ENCODE measurements at places on chromosomes 7 and 10.

DNA sequence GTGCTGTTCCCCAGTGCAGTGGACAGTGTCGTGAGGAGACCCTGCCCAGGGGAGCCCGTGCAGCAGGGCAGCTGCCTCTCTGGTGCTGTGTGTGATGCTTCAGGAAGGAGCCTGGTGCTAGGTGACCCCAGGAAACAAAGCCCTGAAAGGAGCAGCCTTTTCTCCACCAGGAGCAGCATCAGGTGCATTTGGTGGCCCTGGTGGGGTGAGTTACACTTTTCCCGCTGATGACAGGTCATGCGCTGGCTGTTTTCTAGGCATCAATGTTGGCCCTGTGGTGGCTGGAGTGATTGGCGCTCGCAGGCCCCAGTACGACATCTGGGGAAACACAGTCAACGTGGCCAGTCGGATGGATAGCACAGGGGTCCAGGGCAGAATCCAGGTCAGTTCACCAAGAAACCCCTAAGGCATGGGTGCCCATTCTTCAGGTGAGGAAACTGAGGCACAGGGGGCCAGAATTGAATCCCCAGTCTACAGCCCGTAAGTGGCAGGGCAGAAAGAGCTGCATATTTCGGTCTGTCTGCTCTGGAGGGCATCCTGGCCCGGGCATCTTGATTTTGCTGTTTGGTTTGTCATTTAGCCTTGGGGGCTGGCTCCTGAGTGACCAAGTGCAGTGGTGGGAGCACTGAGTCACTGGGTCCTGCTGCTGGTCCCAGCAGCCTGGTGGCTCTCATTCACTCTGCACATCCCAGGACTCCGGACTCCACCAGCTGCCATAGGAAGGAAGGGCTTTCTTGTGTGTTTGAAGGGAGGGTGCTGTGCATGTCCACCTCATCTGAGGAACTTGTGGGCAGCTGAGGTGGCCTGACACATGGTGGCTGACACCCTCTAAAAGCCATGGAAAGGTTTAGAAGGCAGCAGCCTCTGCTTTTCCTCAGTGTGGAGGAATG lies 136.3 kb downstream of the ADCY1 start:
- no peak for DNase-seq

GRCh38 chr10:20877986-20878983 lies 18.8 kb downstream of the NEBL start:
- no peak for DNase-seq

- DNase-seq, result no peak
Measured at GRCh38 chr7:134767520-134768168, 11.8 kb upstream of the CALD1 start.

GRCh38 chr7:34019301-34019790 lies 114.0 kb downstream of the BMPER start:
- no peak for DNase-seq

DNA sequence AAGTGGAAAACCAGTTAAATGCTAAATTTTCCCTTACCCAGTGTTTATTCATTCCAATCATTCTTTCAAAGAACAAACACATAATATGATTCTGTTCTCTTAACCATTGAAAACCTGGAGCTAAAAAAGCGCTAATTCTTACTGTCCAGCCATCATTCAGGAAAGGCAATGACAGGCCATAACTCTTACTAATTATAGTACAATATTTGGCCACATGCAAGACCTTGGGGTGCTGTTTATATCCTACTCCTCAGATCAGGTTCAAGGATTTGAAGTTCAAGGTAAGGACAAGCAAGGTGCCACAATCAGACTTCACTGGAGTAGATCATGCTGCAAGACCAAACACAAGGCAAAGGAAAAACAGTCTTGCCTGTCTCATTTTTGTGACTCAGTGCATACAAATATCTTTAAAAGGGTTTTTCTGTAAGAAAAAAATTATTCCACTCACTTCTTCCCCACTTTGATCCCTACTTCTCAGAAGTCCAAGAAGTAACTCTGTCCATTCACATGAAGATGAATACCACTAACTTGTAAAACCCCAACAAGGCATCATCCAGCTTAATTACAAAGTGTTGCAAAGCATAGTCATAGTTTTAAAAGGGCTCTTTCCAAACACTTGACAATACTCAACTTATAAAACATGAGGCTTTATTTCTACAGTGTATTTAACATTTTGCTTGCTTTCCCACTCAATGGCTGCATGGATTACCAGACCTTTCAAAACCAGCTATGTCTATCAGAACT lies 153.0 kb downstream of the DOCK4 start:
- no peak for DNase-seq

GRCh38 chr10:112954974-112955581 lies 5.0 kb downstream of the TCF7L2 start:
- no peak for DNase-seq

GRCh38 chr10:66822801-66823200 lies 103.0 kb upstream of the LRRTM3 start:
- DNase-seq, result no peak

DNA sequence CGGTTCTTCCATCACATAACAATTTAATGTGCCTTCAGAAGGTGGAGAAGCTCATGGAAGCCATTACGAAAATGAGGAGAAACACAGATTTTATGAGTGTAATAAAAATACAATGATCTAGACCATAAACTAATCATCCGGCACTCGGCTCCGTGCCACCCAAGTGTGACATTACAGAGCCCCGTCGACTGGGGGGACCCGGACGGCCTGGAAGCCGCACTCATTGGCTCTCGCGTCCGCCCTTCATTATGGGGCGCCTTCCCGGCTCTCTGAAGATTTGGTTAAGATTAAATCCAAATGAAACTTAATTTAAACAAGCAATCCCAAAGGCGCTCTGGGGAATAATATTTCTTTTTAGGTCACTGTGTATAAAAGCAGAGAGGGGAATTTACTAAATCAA lies 242.6 kb downstream of the DNAJB6 start:
- DNase-seq, result no peak

DNA sequence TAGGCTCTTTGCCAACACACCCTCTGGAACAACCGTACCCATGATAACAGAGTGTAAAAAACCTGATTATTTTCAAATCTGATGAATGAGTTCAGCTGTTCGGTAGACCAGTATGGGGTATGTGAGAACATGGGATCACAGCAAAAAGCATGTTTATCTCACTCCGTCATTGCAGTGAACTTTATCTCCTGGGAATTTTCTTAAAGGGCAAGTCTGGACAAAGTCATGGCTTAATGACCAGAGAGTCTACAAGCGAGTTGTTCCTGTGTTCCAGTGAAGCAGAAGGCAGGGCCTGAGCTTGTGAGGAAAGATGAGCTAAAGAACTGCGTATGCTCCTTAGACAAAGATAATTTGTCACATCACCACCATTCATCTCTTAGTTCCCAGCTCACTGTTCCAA lies 219.7 kb downstream of the TRIL start:
- no peak for DNase-seq

DNA sequence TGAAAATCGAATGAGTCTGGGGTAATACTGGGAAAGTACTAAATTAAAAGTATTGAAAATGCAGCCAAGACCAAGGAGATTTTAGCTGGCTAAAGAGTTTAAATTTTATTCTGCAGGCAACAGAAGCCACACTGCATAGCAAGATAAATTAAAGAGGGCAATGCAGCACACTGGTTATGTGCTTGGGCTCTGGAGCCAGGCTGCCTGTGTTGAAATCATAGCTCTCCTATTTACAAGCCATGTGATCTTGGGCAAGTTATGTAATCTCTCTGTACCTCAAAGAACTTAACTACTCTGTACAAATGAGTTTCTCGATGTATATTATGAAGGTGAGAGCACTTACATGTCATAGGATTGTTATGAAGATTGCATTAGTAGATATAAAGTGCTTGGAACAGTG lies 9.9 kb downstream of the SLC25A13 start:
- no peak for DNase-seq

GRCh38 chr10:33643042-33643441 lies 308.6 kb upstream of the NRP1 start:
- DNase-seq, result no peak

DNA sequence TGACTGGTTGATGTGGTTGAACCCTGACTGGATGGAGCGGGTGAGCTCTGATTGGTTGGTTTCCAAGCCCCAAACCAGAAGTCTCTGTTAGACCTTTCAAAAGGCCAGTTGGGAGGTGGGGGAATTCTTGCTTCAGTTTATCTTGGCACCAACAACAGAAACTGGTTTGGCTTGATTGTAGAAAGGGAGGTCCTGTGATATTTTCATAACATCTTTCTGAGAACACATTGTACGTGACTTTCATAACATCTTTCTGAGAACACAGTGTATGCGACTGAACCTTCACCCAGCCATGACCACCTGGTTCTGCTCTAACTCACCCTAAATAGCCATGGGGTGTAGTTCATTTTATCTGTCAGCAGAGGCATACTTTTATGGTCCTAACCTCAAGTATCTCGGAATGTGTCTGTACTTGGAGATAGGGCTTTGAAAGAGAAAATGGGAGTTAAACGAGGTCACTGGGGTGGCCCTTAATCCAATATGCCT lies 88.3 kb downstream of the GALNT17 start:
- DNase-seq, result no peak

DNA sequence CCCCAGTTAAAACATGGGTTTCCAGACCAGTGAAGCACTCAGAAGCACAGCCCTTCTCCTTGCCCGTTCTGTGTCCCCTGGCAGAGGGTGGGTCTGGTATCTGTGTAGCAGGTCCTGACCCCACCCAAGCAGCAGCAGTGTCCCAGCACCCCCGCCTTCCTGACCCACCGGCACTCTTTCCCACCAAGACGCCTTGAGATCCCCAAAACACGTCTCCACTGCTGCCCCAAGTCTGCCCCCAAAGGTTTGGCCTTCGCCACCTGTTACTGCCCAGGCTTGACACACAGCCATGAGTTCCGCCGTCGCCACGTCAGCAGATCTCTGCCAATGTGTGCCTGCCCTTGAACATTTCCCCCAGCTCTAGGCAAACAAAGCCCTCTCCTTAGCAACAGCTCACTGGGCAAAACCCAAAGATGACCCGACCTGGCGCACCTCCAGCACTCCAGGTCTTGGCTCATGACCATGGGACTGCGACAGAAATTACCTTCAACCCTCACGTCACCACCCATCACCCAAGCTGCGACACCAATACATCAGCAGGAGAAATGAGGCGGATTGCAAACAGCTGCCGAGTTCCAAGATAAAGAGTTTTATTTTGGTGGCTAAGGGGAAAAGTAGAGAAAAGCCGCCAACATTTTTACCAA lies 75.6 kb downstream of the CTBP2 start:
- DNase-seq, result no peak
